ENCODE measurements at places on chromosomes 1 and 21.

DNA sequence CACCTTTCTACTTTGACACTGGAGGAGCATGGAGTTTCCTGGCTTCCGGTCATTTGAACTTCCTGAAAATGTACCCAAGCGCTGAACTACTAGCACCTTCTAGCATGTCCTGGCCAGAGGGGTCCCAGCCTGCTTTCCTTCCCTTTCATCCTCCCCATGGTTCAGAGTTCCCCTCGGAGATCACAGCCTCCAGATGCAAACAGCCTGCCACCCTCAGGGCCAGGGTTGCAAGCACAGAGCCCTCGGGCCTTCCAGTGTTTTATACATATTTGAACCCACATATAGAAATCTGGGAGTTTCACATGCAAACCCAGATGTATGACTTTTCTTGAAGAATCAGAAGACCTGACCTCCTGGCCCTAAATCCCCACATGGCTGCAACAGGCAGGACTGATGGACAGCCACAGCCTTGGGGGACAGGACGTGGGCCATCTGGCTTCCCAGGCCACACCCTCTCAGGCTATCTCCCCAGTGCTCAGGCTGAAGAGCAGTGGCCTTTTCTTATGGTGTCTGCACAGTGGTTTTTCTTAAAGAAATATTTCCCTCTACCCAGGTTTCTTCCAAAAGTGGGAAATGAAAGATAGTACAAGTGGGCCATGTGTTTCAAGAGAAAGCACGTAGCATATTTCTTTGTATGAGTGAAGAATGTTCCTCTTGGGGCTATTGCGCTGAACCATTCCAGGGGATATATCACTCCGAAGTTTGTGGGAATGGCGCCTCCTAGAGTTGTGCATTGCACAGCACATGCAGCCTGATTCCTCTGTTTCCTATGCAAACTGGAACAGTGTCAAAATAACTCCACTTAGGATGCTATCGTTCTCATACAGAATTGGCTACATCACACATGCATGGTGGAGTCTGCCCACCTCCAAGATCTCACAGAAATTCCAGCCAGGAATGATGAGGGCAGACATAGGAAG is 232.0 kb upstream of the VAMP3 start:
- no peak for DNase-seq

- DNase-seq, result peak; percentile 34
These were observed 155.9 kb upstream of the RUNX1 start for GRCh38 chr21:35204850-35205541.

DNA sequence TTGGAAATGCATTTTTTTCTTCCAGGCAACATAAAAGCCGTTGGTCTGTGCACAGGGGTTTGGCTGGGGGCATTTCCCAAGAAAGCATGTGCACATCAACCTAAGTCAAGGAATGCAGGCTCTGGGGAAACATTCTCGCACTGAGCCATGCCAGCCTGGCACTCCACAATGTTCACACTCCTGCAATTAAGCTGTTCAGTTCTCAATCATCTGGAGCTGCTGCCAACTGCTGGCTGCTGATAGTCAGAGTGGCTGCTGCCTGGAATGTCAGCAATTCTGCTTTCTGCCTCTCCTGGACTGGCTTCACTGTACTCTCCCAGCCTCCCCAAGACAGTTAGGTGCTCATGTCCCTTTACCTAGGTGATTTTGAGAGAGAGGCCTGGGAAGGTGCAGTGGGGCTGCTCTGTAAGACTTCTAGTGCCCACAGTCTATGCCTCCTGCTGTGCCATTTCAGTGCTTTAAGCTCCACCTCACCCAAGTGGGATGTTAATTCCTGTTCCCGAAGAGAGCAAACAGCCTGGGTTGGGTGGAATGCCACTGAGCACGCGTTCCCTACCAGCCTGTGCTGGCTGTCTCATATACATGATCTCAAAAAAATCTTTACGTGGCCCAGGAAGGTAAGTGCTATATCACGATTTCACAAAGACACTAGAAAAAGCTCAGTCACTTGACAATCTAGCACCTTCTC is 131.7 kb downstream of the BRINP2 start:
- no peak for DNase-seq

DNA sequence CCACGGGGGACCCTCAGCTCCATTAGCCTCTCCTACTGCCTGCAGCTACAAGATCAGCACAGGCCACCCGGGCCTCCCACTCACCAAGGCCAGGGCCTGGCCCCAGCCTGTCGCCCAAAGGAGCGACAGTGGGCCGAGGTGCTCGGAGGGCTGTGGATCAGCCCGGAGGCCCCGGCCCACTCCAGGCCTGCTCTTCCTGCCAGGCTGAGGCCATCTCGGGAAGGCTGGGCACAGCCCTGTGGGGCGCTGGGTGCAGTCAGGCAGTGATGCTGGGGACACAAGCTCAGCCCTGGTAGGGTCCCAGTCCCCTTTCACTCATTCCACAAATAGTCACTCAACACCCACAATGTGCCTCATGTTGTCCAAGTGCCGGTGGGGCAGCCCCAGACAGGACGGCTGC is 58.8 kb downstream of the CASZ1 start:
- DNase-seq, result no peak

DNA sequence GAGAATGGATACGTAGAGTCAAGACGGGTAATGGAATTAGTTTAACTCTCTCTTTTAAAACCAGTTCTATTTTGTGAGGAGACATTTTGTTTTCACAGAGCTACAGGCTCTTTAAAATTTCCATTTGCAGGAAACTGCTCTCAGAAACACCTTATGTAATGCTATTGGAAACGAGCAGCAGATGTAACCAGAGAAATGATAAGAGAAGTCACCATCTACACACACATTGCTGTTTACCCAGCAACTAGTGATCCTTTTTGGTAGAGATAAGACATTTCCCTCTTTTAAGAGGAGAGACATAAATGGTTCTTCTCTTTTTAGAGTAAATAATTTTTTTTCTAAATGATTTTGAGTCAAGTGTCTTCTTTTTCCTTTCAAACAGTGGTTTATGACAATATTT is 80.6 kb downstream of the KCTD3 start:
- no peak for DNase-seq

DNA sequence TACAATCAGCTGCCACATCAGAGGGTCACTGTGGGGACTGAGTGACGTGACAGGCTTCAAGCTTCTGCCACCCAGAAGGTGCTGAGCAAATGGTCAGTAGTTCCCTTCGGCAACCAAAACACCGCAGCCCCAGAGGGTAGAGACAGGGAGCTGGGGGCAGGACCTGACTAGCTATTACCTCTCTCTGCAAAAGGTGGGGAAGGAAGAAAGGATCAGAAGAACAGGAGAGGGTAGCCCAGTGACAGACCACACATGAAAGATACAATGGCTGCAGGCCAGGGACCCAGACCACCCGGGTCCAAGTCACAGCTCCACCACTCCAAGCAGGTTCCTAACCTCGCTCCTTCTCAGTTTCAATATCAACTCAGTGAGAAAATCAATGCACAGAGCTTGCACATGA is 377.1 kb downstream of the NPHP4 start:
- DNase-seq, result no peak

- no peak for DNase-seq
These were observed 97.4 kb downstream of the PATJ start for GRCh38 chr1:61839679-61840078.

DNA sequence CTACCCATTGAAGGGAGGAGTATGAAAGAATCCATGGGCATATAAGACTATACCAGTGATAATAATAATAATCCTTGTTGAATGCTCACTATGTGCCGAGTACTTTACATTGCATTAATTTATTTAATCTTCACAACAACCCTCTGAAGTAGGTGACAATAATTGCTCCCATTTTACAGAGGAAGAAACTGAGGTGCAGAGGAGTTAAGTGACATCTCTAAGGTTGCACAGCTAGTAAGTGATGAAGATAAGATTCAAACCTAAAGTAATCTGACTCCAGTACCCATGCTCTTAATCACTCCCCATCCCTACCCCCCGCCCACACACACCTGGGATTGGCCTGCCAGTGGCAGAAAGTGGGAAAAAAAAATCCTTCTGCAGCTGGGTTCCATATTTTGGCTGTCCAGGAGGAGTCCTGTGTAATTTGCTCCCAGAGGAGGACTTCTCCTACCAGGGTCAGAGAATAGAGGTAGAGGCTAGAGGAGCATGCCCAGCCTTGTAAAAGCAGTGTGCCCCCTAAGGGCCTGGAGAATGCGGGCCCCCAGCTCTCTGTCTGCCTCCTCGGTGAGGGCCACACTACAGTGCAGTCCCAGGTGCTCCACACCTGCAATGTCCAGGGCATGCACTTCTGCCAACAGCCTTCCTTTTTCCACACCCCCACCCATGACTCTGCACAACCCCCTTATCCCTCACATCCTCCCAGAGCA is 57.8 kb downstream of the TMEM53 start:
- DNase-seq, result no peak
